Tibial artery (tissue), 4 donors: ENCODE measurements at places on chromosomes 12 and 14.

DNA sequence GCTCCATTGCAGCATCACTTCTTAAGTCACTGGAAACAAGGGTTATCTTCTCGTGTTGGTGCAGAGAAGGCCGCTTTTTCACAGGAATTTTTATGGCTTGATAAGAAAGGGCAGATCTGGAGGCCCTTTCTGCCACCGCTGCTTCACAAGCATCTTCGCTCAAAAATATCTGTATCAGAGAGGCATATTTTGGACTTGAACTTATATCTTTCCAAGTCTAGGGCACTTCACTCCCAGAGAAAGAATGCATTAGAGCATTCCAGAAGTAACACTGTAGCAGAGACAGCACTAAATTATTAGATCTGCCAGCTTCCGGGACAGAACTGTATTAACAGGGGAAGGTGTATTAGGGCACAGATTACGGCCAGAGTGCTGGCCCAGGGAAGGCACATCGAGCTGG lies 151.7 kb upstream of the AMIGO2 start:
- DNase-seq, result no peak

GRCh38 chr12:26250801-26251200 lies 55.4 kb downstream of the SSPN start:
- no peak for DNase-seq

DNA sequence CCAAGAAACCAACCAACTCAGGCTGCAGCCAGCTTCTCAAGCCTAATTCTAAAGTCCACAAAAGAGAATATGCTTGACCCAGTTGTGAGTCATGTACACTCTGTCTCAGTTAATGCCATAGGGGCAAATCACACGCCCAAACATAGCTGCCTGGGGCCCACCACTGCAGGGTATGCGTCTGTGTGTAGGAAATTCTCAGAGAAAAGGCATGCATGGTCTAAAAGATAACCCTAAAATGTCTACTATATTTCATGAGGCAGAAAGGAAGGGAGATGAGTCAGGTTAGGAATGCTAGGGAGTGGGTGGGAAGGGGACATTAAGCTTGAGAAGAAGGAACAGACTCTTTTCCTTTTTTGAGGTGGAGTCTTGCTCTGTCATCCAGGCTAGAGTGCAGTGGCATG lies 22.3 kb upstream of the SPTLC2 start:
- no peak for DNase-seq

DNA sequence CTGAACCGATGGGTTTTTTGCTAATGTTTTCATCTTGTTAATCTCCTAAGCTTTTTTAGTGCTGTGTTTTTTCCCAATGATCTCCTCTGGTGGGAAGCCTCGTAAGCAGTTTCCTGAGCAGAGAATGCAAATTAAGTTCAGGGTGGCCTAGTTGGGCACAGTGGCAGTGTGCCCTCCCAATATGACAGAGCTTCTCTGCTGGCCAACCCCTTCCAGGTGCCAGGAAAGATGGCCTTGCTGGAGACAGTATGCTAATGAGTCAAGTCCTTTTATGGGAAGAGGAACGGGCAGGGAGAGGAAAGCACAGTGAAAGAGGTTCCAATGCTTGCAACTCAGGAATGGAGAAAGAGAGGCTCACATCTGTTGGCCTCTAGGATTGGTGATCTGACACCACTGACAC lies 115.8 kb downstream of the GCH1 start:
- DNase-seq, result no peak

- no peak for DNase-seq
These were observed 47.1 kb downstream of the IL31 start for GRCh38 chr12:122126713-122127597.

GRCh38 chr12:2944401-2945047 lies 14.7 kb upstream of the TEAD4 start:
- no peak for DNase-seq

GRCh38 chr12:88303335-88303734 lies 161.2 kb downstream of the TMTC3 start:
- no peak for DNase-seq

DNA sequence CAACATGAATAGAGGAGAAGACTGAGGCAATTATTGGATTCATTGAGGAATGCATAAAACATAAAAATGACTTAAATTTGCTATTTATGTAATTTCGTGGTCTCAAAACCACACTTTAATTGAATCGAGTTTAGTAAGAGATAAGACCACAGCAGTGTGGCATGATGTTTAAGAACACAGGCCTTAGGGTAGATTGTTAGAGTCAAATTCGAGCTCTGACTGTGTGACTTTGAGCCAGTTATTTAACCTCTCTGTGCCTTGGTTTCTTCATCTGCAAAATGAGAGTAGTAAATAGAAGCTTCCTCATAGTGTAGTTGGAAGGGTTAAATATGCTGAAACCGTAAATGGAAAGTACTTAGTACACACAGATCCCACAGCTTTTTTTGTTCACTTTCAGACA lies 9.3 kb upstream of the SSTR1 start:
- DNase-seq, result no peak

DNA sequence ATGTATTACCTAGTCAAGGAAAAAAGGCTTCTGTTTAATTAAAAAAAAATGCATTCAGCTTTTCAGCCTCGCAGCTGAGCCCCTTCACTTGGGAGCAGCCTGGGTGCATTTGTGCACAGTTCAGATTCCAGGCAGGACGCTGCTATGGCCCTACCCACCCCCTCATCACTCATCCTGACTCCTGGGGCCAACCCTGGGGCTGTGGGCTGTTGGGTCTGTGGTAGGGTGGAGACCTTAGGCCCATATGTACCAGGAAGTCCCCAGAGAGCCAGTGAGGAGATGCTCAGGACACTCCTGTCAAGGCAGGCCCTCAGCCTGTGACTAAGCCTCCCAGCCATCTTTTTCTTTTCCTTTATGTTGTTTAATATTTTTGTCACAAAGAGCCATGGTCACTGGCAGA lies 9.3 kb upstream of the CDCA4 start:
- no peak for DNase-seq

GRCh38 chr14:96354246-96354645 lies 8.9 kb downstream of the ATG2B start:
- DNase-seq, result no peak

GRCh38 chr14:74634481-74634880 lies 22.4 kb upstream of the LTBP2 start:
- DNase-seq, result no peak
